ENCODE measurements at places on chromosomes 3 and 15. TPM values are rescaled to one million over a fixed set of nuclear protein-coding genes. Genes with fewer than 3 reads are reported as not detected.
A peak's percentile ranks its signal among the peaks of the same experiment; 100 is the strongest.

The TRIM59 gene
- 1.6 TPM for total RNA-seq

- H3K4me1 ChIP-seq, result no peaks in the 10 kb centered on the region
- H3K27ac ChIP-seq, result no peak overlapping the region
- no peak for DNase-seq
- H3K4me3 ChIP-seq, result no peak overlapping the region
These were observed 15.3 kb downstream of the ERC2 start for GRCh38 chr3:56453011-56453410.

DNA sequence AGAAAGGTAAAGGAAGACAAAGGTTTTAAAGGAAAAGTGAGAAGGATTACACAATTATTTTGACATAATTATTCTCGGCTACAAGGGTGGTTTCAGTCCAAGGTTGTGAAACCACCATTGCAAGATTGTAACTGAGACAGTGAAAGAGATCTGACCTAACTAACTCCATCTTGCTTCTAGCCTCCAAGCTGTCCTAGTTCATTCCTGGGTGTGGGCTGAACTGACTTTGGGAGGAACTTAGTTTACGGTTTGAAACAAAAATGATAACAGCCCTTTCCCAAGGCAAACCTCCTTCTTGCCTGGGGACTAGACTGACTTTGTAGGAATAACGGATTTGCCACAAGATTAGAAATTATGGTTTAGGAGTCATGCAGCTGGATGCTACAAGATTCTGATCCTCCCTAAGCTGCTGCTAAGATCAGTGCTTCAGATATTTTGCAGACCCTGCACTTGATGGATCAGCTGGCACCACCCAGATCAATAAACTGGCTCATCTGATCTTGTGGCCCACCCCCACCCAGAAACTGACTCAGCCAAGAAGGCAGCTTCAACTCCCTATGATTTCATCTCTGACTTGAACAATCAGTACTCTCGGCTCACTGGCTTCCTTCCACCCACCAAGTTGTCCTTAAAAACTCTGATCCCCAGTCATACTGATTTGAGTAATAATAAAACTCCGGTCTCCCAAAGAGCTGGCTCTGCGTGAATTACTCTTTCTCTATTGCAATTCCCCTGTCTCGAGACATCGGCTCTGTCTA is 57.7 kb upstream of the AADACL2 start:
- DNase-seq, result no peak
- H3K36me3 ChIP-seq, result no peaks in the 10 kb centered on the region
- no peaks in the 10 kb centered on the region for H3K4me1 ChIP-seq

DNA sequence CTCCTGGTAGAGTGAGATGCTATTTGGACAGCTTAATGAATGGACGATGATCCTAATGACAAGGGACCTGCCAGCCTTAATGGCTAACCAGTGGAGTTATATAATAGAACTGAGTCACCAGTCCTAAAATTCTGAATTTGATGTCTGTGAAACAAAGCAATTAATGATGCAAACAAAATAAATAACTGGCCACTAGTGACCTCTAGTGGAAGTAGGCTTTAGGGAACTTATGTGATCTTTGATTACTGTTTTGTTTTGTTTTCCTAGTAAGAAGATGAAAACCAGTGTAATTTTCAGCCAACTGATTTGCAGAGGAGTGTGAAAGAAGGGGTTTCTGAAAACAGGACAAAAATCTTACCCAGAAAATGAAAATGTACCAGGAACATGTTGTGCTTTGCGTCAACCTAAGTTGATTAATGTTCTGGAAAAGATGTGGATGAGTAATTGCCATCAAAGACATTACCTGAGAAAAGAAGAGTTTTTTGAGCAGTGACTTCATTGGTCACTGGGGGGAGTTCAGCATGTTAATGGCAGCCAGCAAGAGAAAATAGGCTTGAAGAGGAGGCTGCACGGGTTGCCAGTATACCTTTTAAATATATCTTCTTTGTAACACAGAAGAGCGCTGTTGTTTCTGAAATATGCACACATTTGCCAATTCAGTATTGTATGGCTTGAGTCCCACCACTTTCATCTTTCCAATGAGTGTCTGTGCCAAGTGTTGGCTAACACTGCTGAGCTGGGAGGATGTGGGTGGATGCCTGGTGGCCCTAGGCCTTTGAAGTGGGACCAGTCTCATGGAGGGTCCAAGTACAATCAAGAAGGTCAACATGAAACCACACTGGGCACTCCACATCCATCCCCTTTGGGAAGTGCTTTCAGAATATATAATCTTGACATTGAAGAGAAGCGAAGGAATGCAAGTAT is 9.3 kb downstream of the VEPH1 start:
- H3K27ac ChIP-seq, result no peak overlapping the region
- DNase-seq, result no peak
- H3K4me3 ChIP-seq, result no peak overlapping the region
- H3K4me1 ChIP-seq, result no peaks in the 10 kb centered on the region
- no peaks in the 10 kb centered on the region for H3K36me3 ChIP-seq

DNA sequence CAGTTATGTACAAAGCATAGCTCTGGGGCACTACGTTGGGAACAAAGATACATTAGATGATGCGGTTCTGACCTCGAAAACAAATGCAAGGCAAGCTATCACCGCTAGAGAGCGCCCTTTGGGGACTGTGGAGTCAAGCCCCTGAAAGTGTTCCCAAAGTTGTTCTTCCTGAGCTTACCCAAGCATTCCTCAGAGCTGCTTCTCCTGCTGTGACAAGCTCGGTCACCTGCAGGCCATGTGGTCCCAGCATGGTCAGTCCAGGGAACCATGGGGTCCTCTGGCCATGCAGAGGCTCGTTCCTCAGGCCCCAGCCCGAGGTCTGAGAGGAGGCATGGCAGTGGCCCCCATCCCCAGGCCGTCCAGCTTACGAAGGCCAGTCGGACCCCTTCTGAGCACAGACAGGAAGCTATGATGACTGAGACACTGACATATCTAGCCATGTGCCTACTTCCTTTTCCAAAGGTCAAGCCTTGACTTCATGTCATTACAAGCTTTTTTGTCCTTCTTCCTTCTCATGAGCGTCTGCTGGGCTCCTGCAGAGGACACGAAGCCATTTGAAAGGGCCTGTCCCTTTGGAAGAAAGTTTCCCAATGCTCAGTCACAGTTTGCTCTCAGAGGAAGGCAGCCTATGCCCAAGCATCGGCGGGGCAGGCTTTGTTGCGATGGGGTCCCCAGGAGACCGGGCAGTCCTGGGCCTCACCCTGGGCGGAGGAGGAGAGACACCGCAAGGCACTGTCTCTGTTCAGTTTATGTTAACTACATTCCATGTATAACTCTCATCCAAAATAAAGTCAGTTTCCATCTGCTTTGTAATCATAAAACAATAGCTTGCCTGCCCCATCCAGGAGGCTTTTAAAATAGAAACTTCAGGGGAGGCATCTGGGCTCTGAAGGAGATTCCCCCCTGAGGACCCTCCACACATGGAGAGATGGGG is 79.3 kb downstream of the ATP10A start:
- H3K27ac ChIP-seq, result no peak overlapping the region
- peaks cover 31% of the 10 kb centered on the region for H3K4me1 ChIP-seq
- H3K4me3 ChIP-seq, result no peak overlapping the region

The ENTPD3 gene
- total RNA-seq, result 0.22 TPM

GRCh38 chr3:54355800-54356199 is 233.4 kb downstream of the CACNA2D3 start:
- H3K36me3 ChIP-seq, result no peaks in the 10 kb centered on the region
- H3K27me3 ChIP-seq, result no peaks in the 10 kb centered on the region
- H3K4me3 ChIP-seq, result no peak overlapping the region
- DNase-seq, result no peak

DNA sequence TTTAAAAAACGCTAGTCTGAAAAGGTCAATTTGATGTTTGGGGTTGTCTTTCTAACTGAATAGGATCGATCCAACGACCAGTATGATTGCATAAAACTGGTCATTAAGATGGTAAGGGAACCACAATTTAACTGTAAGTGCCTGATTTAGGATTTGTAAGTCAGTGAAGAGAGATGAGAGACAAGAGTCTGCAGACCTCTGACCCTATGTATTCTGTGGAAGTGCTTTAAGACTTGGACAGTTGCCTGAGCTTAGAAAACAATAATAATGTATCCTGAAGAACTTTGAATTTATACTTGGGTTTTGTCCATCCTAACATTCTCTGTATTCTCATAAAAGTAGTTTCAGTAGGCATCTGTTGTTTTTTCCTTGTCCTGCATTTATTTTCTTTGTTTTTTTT is 221.4 kb upstream of the SUCLG2 start:
- no peak overlapping the region for H3K4me3 ChIP-seq
- no peaks in the 10 kb centered on the region for H3K27me3 ChIP-seq
- no peak for DNase-seq
- H3K36me3 ChIP-seq, result no peaks in the 10 kb centered on the region

DNA sequence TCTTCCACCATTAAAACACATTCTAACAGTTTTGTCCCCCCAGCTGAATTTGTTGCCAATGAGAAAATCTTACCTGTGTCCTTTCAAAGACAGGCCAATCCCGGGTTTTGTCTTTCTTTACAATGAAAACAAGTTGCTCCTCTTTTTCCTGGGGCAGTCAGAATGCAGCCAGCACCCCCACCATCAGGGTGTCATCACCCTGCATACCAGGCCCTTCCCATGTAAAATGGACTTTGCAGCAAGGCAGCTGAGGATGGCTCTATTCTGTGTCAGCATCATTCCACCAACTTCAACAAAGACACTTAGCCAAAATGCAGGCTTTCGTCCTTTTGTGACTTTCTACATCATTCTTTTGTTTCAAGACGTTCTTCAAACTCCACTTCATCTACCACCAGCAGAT is 490.9 kb downstream of the OCA2 start:
- H3K4me1 ChIP-seq, result no peaks in the 10 kb centered on the region
- H3K27me3 ChIP-seq, result no peaks in the 10 kb centered on the region
- H3K4me3 ChIP-seq, result no peak overlapping the region
- H3K27ac ChIP-seq, result no peak overlapping the region
- H3K36me3 ChIP-seq, result no peaks in the 10 kb centered on the region

The A4GNT gene
- total RNA-seq, result not detected

The TMEM108 gene
- 0.21 TPM for total RNA-seq

DNA sequence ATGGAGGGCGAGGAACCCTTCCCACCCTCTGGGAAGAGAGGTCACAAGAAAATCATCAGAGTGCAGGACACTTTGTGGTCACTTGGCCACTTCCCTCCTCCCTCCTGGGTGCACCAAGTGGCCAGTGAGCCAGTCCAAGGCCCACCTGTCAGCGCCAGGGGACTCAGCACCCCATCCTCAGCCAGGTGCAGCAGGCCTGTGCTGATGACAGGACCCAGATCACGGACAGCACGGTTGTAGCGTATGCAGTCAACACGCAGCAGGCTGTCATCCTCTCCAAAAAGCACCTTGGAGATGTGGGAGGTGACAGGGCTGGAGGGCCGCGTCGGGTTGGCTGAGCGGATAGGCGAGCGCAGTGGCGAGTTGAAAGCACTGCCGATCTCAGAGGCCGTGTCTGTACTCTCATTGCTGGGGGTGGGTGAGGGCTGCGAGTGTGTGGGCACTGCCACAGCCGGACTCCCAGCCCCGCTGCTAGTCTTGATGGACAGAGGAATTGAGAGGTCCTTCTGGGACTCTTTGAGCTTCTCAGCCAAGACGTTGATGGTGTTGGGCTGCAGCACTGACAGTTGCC is 41.5 kb downstream of the SEMA3G start:
- no peaks in the 10 kb centered on the region for H3K27me3 ChIP-seq
- H3K27ac ChIP-seq, result no peak overlapping the region
- peaks cover 26% of the 10 kb centered on the region for H3K4me1 ChIP-seq
- peaks cover 100% of the 10 kb centered on the region for H3K36me3 ChIP-seq

GRCh38 chr3:134619884-134620445 is 30.9 kb downstream of the KY start:
- H3K27me3 ChIP-seq, result no peaks in the 10 kb centered on the region
- H3K4me3 ChIP-seq, result no peak overlapping the region
- H3K36me3 ChIP-seq, result no peaks in the 10 kb centered on the region
- no peak overlapping the region for H3K27ac ChIP-seq
- no peaks in the 10 kb centered on the region for H3K4me1 ChIP-seq

DNA sequence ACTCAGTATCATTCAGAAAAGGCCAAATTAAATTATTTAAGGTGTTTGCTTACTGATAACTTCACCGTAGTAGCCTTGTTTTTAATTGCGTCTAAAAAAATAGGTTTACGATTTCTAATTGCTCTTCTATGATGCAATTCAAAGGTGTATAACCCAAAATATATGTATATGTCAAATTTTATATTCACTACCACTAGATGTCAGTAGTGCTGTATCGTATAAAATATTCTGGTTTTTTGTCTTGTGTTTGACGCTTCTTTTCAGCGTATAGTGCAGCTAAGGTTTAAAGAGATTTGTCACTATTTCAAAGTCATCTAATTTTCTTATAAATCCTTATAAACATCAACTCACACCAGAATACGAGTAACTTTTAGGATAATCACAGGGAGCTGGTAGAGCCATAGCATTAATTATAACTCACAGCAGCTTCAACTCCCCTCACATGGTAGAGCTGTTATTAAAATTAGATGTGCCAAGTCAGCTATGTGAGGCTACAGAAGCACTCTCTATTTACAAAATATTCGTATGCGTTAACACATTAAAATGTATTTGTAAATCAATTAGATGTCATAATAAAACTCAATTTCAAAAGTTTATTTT is 3.5 kb downstream of the PFN2 start:
- no peak for DNase-seq
- peaks cover 72% of the 10 kb centered on the region for H3K4me1 ChIP-seq
- H3K36me3 ChIP-seq, result no peaks in the 10 kb centered on the region

- H3K4me3 ChIP-seq, result peak overlapping the region; percentile 68
- peaks cover 17% of the 10 kb centered on the region for H3K4me1 ChIP-seq
- peak; percentile 18 for DNase-seq
- peaks cover 10% of the 10 kb centered on the region for H3K36me3 ChIP-seq
- H3K27ac ChIP-seq, result peak overlapping the region; percentile 46
These were observed 1.9 kb upstream of the MEX3B start for GRCh38 chr15:82047453-82048400.

The KBTBD12 gene
- total RNA-seq, result not detected

The TLE3 gene
- 91.6 TPM for total RNA-seq

The TMEM266 gene
- not detected for total RNA-seq

DNA sequence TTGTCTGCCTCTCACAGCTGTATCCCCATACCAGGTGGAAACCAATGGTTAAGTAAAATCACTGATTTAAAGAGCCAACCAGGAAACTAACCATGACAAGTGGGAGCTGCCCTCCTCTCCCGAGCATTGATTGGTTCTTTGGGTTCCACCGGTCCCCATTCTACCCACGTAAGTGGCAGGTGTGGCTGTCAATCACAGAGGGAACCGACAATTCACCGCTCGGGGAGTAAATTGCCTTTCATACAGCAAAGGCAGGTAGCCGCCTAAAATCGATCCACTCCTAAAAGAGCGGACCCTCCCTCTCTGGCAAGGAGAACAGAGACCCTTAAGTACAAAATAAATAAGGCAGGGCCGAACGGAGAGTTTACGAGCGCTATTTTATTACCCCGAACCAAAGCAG is 1.2 kb downstream of the ERC2 start:
- H3K4me3 ChIP-seq, result peak overlapping the region; percentile 56
- no peaks in the 10 kb centered on the region for H3K36me3 ChIP-seq
- DNase-seq, result peak; percentile 7

The CD200R1L gene
- total RNA-seq, result not detected

DNA sequence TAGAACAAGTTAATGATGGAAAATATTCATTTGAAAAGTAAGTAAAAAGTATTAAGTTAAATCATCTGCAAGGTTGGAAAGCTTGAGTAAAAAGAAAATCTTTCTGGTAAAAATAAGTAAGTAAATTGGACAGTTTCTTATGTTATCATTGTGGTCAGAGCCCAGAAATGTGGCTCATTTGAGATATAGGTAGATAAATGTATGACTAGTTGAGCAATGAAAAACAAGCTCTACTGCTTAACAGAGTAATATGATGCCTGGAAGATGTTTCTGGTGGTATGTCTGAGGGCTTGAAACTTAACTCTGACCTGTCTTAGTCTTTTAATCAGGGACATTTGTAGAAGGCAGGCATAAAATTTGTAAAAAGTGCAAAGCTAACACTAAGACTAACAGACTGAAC is 444.0 kb downstream of the MFSD1 start:
- H3K27me3 ChIP-seq, result no peaks in the 10 kb centered on the region
- no peak overlapping the region for H3K27ac ChIP-seq
- no peak for DNase-seq
- no peaks in the 10 kb centered on the region for H3K4me1 ChIP-seq
- H3K36me3 ChIP-seq, result no peaks in the 10 kb centered on the region

All from tibial nerve (tissue), 4 donors.